Cerebellum (tissue), 4 donors: ENCODE measurements at places on chromosomes 7 and 10. TPM values are rescaled to one million over a fixed set of nuclear protein-coding genes. Genes with fewer than 3 reads are reported as not detected.

GRCh38 chr7:101814991-101815825 lies 2.2 kb upstream of the CUX1 start:
- DNase-seq: peak; percentile 71

MOGAT3 gene
- not detected for total RNA-seq

- no peak for DNase-seq
Observed at GRCh38 chr7:29955799-29956486, 33.7 kb downstream of the SCRN1 start.

DNA sequence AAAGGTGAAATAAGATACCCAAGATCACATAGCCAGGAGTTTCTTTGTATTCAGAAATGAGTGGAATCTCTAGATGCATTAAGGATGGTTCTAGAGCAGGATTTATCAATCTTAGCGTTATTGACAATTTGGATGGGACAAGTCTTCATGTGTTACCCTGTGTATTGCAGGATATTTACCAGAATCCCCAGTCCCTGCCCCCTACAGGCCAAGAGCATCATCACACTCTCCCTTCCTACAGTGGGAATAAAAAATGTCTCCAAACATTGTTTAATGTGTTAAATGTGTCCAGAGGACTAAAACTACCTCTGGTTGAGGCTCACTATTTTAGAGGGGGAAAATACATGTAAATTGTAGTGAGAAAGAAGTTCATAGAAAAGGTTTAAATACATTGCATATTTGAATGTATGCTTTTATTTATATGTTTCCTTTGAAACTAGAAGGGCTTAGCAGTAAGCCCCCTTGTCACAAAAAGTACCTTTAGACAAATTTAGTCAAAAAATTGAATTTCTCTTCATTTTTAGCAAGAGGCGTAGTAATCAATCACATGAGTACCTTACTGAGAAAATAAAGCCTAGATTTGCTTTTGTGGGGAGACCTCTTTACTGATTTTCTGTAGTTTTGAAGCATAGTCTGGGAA lies 141.2 kb downstream of the MLLT10 start:
- no peak for DNase-seq

ELMO1 gene
- 96.8 TPM for total RNA-seq

SLC18A3 gene
- total RNA-seq: 3.4 TPM

NKX1-2 gene
- 0.54 TPM for total RNA-seq

DNA sequence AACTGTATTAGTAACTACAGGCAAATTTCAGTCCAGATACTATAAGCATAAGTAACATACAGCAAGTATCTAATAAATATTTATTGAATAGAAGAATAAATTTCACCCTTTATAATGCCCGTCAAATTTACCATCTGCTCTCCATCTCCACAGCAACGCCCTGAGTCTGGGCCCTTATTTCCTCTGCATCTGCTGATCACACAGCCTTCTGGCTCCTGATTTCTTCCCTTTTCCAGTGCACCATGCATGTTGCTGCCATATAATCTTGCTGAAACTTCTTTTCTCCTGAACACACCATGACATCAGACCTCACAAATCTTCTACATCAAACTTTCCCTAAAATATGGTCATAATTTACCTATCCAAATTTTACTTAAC lies 15.4 kb downstream of the HYCC1 start:
- DNase-seq: no peak
